ENCODE measurements at places on chromosomes 4 and X.

- no peak for DNase-seq
These were observed 15.4 kb downstream of the NHS start for GRCh38 chrX:17390419-17390850.

DNA sequence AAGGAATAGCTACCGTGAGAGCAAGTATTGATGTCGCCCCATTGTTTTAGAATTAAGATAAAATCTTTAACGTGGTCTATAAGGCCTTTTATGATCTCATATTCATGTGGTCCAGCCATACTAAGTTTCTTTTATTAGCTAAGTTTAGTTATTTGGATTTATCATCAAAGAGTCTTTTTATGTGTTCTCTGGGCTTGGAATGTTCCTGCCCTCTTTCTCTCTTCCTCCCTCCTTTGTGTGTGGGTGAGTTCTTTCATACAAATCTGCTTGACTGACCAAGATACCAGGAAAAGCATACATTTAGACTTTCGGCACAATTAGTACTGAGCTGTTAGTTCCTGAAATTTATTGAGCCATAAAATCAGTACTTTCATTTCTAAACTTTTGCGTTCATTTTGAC is 11.3 kb downstream of the TDO2 start:
- DNase-seq = no peak

GRCh38 chr4:189974056-189974455 is 33.4 kb downstream of the FRG1 start:
- DNase-seq = no peak

GRCh38 chr4:71783972-71784371 is at the start of gene GC:
Gene GC (minus strand): TSS chr4:71784079. CDS start chr4:71784018, 61 bp downstream.
- no peak for DNase-seq

DNA sequence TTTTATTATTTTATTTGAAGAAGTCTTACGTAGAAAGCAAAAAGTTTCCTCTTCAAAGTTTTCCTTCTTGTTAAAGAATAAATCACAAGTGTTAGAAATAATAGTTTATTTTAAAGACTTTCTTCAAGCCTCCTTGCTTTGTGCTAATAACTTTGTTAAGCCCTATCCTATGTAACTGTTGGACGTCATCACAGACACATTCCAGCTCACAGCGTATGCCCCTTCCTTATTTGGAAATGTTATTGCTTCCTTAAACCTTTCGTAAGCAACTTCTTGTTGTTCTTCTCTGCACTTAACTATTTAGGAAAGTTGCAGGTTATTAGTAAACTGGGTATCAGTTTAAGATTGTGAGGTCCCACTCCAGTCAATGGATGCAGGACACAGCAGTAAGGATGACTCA is 7.6 kb upstream of the SRD5A3 start:
- DNase-seq = no peak

DNA sequence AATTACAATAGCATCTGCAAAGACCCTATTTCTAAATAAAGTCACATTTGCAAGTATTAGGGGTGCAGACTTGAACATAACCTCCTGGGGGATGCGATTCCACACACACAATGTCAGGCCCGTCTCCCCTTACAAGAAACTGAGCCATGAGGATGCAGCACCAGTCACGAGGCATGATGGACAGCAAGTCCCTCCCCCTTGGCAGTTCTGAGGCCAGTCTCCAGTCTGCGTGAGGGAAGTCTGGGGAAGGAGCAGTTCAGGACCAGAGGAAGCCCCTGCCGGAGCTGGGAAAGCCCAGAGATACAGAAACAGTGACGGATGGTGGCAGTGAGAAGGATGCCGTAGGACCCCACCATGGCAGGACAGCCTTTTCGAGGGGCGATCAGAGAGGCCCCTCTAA is 9.4 kb downstream of the FAM53A start:
- DNase-seq = no peak

DNA sequence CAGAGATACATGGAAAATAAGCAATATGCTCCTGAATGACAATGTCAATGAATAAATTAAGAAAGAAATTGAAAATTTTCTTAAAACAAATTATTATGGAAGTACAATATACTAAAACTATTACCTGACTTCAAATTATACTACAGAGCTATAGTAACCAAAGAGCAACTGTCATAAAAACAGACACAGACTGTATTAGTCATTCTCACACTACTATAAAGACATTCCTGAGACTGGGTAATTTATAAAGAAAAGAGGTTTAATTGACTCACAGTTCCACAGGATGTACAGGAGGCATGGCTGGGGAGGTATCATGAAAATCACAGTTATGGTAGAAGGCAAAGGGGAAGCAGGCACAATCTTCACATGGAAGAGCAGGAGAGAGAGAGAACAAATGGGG is 60.0 kb upstream of the CYSLTR1 start:
- DNase-seq = no peak

- DNase-seq = no peak
These were observed 857.0 kb upstream of the HTR2C start for GRCh38 chrX:113726898-113727297.

- no peak for DNase-seq
These were observed 3.4 kb downstream of the TFE3 start for GRCh38 chrX:49039598-49040375.

DNA sequence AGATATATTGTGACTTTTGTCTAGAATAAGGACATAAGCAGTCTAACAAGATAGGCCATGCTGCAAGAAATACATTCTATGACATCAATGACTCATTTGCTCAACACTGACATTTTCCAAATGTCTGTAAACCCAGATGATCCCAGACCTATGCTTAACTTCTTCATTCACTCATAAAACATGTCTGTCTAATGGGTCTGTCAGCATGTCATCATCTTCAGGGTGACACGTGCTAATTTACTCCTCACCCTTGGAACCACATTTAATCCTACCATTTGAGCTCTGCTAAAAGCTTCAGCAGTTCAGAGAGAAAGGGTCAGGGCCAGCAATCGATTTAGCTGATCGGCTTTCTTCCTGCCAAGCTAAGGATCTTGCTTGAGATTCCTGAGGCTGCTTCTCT is 109.4 kb upstream of the MAP3K15 start:
- DNase-seq = no peak

DNA sequence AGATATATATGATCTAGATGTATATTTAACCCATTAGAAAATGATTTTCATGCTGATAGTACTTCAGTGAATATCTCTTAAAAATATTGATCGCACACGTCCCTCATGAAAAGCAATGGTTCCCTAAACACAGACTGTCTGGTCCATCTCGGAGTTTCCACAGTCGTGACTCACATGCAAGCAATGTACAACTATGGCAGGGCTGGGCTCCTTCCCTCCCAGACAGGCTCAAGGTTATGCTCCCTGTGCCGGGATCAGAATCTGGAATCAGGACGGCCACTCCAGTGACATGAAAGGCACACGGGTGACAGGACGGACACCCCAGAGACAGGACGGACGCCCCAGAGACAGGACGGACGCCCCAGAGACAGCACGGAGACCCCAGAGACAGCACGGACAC is 40.2 kb upstream of the PPP2R3B start:
- DNase-seq = no peak

- DNase-seq = no peak
These were observed 60.5 kb downstream of the DTHD1 start for GRCh38 chr4:36341936-36342335.

DNA sequence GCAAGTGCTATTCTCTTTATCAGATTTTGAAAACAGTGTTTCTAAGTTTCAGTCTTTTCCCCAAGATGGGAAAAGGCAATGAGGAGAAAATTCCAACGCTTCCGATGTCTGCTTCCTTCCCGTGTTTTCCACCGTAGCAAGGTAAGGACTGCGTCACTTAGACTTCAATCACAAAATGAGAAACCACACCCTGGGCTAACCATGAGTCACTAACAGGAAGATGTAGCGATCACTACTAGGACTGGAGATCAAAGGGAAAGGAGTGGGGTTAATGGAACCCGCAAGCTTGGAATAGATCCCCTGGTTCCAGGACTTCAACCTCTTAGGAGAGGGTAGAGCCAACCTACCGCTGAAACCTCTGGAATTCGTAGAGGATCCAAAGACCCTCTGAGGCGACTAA is 250.7 kb upstream of the ZFP42 start:
- no peak for DNase-seq

- DNase-seq = no peak
These were observed 155.3 kb downstream of the FHIP1A start for GRCh38 chr4:151564321-151564720.

- DNase-seq = no peak
These were observed 263.5 kb downstream of the AFF2 start for GRCh38 chrX:148763896-148764295.

DNA sequence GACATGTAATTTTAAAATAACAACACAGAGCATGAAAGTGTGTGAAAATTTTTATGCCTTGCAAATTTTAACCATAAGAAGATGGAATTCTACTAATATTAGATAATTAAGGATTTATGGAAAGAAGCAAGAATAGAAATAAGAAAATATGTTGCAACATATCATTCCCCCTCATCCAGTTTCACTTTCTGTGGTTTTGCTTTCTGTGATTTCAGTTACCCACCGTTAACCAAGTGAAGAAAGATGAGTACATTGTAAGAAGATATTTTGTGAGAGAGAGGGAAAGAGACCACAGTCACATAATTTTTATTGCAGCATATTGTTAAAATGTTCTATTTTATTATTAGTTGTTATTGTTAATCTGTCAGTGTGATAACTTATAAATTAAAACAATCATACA is 77.9 kb downstream of the ADAM29 start:
- no peak for DNase-seq

DNA sequence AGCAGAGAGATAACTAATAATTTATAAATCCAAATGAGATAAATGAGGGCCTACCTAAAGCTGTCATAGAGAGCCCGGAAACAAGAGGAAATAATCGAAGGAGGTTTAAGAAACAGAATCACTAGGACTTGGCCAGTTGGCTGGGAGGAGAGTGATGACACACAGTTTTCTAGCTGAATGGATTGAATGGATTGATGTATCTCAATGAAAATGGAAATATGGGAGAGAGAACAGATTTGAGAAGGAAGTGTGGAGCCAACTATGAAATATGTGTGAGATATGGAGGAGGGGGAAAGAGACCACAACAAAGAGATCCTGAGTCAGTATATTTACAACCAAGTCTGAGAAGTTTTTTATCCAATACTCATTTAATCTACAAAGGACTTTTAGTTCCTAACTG is 35.7 kb upstream of the CXXC4 start:
- no peak for DNase-seq

GRCh38 chrX:111624169-111624568 is 56.8 kb upstream of the ALG13 start:
- DNase-seq = no peak

DNA sequence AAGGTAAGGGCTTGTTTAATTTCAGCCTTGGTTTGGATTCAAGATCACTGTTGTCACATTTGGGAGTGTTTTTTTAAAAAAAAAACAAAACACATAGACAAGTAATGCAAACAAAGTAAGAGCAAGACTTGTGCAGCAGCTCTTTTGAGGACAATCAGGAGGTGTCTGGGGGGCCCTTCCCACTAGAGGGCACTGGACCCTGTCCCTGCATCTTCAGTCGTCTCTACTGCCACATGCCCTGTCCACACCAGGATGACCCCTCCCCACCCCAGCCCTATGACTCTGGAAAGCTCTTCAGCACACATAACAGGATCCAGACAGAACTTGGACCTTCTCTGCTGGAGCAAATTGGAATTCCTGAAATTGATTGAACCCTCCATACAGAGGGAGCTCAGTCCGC is 71.0 kb downstream of the USP46 start:
- DNase-seq = no peak

DNA sequence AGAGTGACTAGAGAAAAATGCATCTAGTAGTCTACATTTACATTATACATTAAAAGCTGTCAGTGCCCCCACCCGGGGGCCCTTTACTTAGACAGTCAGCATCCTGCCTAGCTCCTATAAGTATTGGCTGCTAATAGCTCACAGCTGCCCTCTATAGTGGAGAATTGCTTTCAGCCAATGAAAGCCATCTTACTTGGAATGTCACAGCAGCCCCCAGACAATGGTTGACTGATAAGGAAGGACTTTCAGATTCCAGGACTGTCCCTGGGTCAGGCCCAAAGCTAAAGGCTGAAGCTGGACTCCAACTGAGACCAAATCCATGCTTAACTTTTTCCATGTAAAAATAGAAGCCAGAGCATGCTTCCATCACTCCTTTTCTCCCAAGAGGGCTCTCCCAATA is 196.9 kb downstream of the ANKRD50 start:
- no peak for DNase-seq

- DNase-seq = no peak
These were observed 25.2 kb downstream of the ARX start for GRCh38 chrX:24990535-24990934.

DNA sequence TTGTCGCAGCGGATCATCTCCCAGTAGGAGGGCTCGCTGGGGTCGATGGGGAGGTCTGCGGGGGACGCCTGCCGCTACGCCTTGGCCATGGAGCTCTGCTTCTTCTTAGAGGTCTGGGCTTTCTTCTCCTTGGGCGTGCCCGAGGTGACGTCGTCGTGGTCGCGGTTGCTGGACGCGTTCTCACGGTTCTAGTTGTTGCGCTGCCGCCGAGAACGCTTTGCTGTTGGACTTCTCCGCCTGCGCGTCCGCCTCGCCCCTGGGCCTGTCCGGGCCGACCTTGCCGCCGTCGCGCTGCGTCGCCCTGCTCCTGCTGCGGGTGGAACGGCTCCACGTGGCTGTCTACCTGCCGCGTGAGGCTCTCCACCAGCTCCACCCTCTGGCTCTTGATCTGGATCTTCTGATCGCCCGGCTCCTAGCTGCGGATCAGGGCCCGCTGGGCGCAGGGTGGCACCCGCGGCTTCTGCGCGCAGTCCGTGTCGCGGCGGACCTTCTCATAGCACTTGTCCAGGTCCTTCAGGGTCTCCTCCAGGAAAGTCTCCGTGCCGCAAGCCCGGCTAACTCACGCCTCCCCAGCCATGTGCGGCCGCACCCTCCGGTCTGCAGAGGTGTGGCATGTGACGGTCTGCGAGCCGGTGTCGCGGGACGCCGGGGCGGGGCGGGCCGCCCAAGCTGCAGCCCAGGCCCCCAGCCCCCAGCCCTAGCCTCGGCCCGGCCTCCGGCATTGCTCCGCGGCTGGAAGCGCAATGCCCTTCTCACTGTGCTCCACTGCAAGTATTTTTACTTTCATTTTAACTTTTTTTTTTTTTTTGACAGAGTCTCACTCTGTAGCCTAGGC is 40.5 kb upstream of the OGT start:
- DNase-seq = peak; percentile 2

DNA sequence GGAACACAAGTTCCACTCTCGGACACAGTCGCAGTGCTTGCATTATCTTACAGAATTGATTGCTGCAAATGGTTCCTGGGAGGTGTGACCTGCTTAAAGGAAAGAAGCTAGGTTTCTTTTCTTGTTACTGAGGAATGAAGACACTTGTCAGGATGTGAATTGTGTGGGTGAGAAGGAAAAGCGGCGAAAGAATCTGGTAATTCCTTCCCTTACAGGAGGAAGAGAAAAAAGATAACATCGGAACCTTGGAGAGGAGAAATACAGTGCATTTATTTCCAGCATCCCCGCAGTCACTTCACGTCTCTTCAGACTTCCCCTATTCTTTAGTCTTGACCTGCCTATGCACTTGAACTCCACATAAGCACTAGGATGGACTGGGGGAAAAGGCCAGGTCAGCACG is 389 bp upstream of the CCSER1 start:
- no peak for DNase-seq

- DNase-seq = no peak
These were observed 33.1 kb downstream of the OSTC start for GRCh38 chr4:108683479-108683878.

- no peak for DNase-seq
These were observed 24.6 kb upstream of the GPR50 start for GRCh38 chrX:151151665-151152267.

GRCh38 chrX:110133735-110134370 is 130.9 kb downstream of the TMEM164 start:
- DNase-seq = no peak

Data from stimulated activated CD8-positive, alpha-beta memory T cell treated with anti-CD3 and anti-CD28 coated beads, Interleukin-4, amount 100 ng/mL, for 4 hours (primary cell).